Glomerular endothelial cell (primary cell): ENCODE measurements at places on chromosomes 6 and 20. TPM values are rescaled to one million over a fixed set of nuclear protein-coding genes. Genes with fewer than 3 reads are reported as not detected.

- no peak for DNase-seq
Measured at GRCh38 chr6:7261032-7261841, 51.8 kb downstream of the SSR1 start.

- DNase-seq = no peak
Measured at GRCh38 chr20:20820785-20821483, 108.5 kb upstream of the RALGAPA2 start.

The SCGN gene
- total RNA-seq = not detected in 2 replicates

- no peak for DNase-seq
Measured at GRCh38 chr6:150230164-150230561, 87.3 kb downstream of the PPP1R14C start.

DNA sequence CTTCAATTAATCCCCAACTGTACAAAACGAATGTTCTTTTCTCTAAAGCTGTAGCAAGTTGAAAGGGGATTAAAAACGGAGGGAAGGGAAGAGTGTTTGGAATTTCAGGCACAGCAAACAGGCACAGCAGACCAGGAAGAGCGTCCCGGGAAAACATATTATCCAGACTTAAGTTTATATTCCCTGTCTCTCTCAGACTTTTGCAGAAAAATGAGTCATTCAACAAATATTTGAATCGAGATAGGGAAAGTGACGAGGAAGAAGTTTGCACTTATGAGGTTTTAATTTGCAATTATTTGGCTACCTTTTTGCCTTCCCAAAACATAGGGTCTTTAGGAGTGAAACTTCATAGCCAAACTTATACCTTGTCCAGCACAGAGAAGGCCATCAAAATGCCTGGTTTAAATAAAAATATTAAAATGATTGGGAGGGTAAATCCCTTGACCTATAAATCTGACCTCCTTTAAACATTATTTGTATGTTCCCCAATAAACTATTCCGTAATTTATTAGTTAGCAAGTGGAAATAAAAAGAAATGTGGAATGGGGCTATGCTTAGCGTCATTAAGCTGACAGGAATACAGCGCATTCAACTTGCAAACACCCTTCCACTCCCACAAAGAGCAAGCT, 16.0 kb downstream of the HFE start:
- no peak for DNase-seq

- no peak for DNase-seq
Measured at GRCh38 chr6:32415521-32416019, 8.6 kb upstream of the BTNL2 start.

DNA sequence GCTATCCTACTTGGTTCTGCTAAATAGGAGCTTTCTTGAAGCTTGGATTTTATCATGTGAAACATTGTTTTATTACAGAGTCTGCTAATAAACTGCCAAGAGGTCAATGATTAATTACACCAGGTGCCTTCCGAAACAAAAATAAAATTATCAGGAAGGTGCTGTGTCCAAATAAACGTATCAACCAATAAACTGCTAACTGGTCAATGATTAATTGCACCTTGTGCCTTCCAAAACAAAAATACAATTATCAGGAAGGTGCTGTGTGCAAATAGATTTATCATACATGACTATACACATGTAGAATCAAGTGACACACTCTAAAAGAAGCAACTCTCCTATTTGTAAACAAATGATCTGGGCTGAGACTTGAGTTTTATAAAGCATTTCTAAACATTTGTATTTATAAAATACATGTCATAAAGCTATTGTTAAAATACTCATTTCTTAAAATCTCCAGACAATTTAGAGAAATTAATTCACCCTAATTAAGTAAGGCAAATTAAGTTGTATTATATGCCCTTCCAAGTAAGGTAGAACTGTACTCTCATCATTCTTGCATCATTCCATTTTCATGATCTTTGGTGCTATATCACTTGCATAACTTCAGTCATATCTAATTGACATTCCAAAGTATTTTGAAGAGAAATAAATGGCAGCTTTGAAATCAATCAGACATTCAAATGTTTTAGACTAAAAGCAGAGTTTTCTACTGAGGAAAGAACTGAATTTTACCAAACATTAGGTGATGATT, 26.8 kb downstream of the SPTLC3 start:
- DNase-seq = no peak

- no peak for DNase-seq
Measured at GRCh38 chr20:9981829-9982228, 53.0 kb upstream of the ANKEF1 start.

DNA sequence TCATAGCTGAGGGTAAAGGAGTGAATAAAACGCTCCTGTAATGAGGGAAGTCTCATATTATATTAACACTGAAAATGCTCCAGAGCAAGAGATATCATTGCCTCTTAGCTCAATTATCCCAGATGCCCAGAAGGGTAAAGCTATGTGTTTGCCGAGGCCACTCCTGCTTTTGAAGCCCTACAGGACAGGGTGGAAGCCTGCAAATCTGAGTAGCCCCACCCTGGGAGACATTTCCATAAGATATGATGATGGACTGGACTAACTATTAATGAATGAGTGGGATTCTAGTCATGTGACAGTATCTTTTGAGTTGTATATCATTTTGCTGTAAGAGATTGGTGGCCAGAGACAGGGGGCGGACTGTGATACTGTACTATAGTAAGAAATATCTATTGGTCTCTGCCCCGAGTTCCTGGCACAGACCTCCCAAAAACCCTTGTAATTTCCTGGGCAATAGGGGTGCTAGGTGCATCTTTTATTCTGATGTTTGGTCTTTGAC, 10.5 kb upstream of the SLC22A2 start:
- no peak for DNase-seq

The MATN4 gene
- not detected in 2 replicates for total RNA-seq

The EYA2 gene
- total RNA-seq = not detected in 2 replicates

The ABHD16B gene
- total RNA-seq = not detected in 2 replicates

The ZC2HC1B gene
- not detected in 2 replicates for total RNA-seq

The TXLNB gene
- 0.73 and 0.99 TPM in 2 replicates for total RNA-seq

The ASXL1 gene
- 35.4 and 71.8 TPM in 2 replicates for total RNA-seq

The LST1 gene
- total RNA-seq = 0.87 and 0.99 TPM in 2 replicates

The RFX6 gene
- total RNA-seq = not detected in 2 replicates

- no peak for DNase-seq
Measured at GRCh38 chr6:150070236-150070818, 1.4 kb upstream of the ULBP3 start.

DNA sequence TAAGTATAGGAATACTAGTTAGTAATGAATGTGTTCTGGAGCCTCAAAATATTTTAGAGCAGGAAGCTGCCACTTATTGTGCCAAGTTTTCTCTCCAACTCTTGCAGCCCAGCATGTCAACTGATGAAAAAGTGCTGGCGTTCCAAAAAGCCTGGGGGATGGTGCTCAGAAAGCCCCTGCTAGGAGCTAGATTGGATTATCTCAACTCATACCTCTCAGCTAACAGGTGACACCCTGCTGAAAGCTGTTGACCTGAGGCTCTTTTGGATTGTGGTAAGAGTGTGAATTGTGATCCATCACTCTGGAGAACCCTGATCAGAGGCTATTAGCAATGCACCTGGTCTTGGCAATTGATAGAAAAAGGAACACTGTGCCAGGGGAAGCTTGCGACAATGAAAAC, 580.4 kb downstream of the EYS start:
- no peak for DNase-seq

The NKAIN2 gene
- total RNA-seq = 0.06 TPM in 1 of 2 replicates, not detected in the other

The GATA5 gene
- total RNA-seq = not detected in 2 replicates

The OOEP gene
- total RNA-seq = not detected in 2 replicates

- DNase-seq = no peak
Measured at GRCh38 chr20:53599044-53599362, 5.4 kb upstream of the ZNF217 start.

GRCh38 chr6:12490351-12490903, 200.3 kb downstream of the EDN1 start:
- DNase-seq = no peak

GRCh38 chr6:18451756-18452155, 64.6 kb downstream of the RNF144B start:
- no peak for DNase-seq

DNA sequence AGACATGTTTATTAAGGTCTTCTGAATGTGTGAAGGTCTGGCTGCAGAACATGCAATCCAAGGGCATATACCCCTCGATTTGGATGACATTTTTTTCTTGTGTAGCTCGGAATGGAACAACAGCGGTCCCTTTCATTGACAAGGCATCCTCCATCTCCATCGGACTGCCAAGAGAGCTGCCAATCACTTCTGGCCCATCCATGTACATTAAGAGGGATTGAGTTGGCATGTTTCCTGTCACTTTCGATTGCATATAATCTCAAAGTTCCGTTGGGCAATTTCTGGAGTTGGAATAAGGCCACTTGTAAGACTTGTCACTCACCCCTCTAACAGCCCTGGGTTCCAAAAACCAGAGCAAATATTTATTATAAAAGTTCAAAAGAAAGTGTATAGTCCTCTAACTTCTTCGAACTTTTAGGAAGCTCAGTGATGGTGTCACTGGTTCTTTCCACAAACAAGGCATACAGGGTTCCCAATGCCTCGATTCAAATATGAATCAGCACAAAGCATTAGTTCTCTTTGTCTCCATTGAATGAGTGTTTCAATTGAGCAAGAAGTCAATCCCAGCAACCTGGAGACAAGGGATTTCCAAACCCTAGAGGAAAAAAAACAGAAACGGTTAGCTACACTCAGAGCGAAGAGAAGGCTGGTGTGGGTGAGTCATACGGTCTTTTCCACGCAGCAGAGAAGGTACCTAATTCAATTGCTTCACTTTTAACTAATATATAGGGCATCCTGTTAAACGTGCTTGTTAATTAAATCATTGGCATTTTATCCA, 10.9 kb downstream of the ZNF217 start:
- DNase-seq = peak; percentile 42
